ENCODE measurements at places on chromosomes 1 and 21.

DNA sequence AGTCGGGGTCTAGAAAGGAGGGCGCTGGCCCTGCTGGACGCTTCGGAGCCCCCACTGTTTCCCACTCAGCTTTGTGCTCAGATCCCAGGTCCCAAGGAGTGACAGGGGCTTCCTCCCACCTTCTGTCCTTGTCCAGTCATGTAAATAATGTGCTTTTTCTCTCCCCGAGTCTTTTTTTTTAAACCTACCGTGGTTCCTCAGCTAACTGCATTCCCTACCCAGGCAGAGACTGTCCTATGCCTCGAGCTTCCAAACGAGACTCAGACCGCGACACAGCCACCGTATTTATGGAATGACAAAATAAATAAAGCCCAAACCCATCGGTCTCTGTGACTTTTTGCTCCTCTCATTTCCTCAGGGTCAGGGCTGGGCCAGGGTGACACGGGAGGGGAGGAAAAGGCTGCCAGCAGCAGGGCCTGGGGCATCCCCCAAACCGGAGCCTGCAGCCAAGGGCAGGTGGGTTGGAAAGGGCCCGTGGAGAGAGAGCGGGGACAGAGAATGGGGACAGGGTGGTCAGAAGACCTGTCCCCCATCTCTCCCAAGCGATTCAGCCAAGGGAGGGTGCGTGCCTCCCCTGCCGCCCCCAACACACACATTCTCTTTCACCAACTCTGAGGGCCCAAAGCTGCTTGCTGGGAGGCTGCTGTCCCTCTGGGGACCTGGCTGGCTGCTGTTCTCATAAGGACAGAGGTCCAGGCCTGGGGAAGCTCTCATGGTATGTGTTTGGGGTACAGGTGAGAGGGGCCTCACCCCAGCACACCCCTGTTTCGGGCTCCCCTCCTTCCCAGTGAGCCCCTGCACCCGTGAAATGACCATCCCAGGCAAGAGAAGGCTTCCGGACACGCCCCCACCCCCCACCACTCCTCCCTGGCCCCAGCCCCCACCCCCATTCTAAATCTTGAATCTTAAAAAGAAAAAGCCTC lies 55.4 kb downstream of the KCNAB2 start:
- DNase-seq: no peak

- no peak for DNase-seq
These were observed 7.2 kb downstream of the C1orf116 start for GRCh38 chr1:207025146-207025880.

GRCh38 chr1:92485381-92486250 lies 1.1 kb downstream of the GFI1 start:
- DNase-seq: peak; percentile 78

DNA sequence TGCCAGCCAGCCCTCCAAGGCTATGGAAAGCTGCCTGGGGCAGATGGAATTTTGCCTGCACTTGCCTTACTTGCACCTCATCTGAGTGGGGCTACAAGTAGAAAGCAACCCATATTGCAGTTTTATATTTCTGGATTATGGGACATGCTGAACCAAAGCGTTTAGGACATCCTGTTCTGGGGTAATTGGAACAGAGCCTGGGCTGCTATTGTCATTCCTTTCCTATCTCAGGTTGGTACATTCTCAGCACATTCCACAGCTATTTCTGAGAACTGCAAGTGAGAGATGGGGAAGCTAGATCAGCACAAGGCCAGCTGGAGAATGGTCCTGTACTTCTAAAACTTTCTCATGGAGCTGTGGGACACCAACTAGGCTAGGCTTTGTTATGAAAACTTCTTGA lies 713.8 kb downstream of the KCNT2 start:
- no peak for DNase-seq

- DNase-seq: no peak
These were observed 1.4 kb downstream of the PRCC start for GRCh38 chr1:156768610-156769295.

GRCh38 chr1:40742363-40743061 lies 41.1 kb upstream of the KCNQ4 start:
- DNase-seq: no peak

DNA sequence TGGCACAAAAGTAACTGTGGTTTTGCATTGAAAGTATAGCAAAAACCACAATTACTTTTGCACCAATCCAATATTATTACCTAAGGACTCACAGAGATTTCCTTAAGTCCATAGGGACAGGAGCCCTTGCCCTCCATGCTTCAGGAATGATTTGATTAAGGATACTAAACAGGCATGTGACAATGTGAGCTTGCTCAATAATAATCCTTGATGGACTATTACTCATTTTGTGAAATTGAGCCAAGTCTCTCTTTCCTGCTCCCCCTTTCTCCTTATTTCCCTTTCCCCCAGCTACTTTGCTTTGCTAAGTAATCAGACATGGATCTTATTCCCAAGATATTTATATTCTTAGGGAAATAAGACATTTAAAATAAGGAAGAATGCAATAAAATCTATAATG lies 21.6 kb upstream of the RGL1 start:
- DNase-seq: no peak

DNA sequence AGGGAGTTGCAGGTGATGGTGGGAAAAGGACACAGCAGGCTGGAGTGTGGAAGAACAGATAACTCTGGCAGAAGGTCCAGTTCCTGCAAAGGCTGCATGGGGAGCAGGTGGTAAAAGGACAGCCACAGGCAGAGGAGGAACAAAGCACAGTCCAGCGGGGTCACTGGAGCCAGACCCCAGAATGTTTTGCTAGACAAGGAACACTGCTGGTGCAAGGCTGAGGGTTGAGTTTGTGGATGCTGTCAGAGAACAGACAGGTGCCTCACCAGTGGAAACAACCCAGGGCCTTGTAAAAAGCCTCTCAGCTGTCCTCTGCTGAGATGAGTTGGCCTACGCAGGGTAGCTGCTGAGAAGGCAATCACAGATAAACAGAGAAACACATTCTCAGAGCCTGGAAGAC lies 101.7 kb downstream of the SSBP3 start:
- no peak for DNase-seq

- no peak for DNase-seq
These were observed 57.5 kb upstream of the ETV3 start for GRCh38 chr1:157195521-157196244.

DNA sequence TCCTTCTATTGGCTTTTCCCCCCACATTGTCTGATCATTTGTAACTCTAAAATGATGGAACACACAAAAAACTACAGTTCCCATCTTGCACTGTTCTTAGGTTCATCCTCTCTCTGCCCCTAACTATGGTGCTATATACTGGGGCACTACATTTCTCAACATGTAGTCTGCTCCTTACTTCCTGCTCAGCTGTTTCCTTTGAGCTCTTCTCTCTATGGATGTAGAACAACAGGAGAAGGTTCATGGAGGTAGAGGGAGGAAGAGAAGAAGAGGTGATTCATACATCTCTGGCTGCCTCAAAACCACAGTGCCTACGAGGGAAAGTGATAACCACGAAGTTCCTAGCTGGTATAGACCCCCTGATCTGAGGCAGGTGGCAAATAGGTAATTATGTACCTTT lies 7.0 kb upstream of the C1orf146 start:
- DNase-seq: no peak

DNA sequence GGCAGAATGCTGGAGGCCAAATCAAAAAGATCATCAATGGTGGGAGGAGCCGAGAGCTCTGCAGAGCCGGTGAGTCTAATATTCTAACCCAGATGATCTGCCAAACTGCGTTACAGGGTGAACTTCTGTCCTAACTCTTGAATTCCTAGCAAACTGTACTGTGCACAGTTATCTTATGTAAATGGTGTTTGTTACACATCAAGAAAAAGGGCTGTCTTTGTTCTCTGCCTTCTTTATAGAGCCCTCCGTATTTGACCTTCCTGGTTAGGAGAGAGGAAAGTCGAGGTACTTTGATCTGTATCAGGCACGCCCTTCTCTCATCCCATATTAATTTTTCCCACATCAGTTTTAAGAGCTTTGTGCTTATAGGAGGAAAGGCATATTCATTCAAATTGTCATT lies 37.6 kb downstream of the MT1HL1 start:
- no peak for DNase-seq

DNA sequence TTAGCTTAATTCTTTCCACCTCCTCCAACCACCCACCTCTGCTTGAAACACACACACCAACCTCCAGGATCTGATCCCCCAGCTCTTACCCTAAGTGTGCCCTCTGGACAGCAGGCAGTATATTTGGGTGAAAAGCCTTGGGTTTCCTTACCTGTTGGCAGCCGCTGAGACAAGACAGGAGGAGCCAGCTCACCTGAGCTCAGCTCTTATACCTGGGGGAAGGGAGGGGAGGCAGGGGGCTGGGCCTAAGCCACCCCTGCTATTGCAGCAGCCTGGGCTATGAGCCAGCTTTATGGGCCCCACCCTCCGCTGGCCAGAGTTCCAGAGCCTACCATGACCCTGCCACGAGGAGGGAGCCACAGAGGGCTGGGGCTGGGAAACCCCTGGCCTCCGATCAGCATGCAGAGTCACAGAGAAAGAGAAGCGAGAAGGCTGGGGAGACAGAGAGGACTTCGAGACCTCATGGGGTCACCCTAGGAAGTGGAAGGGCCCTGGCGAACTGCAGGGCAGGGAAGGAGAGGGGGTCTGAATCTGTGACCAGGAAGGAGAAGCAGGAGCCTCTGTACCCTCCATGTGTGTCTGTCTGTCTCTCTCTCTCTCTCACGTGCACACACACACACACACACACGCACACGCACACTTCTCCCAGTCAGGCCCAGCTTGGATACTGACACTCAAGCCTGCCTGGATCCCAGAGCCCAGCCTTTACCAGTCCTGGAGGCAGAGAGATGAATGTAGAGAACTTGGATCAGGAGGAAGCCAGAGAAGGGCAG lies at the start of gene S100A14:
Gene S100A14, minus strand, starts transcription at position 182 of the 773 bp plus-strand sequence. CDS start 467 bp downstream, outside the sequence.
- no peak for DNase-seq

DNA sequence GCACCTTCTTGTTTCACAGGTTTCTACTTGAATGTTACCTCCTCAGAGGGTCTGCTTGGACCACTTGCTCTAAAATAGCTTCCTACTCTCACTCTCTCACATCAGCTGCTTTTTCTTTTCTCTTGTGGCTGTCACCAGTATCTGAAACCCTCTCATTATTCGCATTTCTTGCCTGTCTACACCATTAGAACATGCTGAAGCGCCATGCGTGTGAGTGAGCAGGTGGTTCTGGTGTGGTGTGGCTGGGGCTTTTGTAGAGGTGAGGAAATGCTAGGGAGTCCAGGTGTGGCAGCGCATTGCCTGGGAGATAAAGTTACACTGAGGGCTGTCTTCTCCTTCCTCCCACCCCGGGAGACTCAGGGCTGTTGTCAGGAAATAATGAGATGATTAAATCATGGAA lies 4.1 kb downstream of the ZNF362 start:
- DNase-seq: no peak

GRCh38 chr1:202189001-202189790 lies 4.4 kb upstream of the LGR6 start:
- DNase-seq: peak; percentile 67

- DNase-seq: peak; percentile 42
These were observed 20.1 kb upstream of the S100A10 start for GRCh38 chr1:152013664-152014237.

DNA sequence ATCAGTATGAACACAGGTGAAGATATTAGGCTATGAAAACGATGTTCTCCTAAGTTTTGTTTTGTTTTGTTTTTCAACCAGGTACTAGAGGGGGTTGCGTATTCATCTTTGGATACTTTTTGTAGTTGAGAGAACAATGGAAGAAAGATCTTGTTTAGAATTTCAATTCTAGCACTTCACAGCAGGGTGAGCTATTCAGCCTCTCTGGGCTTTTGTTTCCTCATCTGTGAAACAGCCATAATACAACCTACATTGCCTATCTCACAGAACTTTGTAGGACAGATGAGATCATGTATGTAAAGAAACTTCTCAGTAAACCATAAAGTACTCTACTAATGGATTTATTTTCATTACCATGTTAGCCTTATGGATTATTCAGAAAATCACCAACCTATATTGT lies 199.5 kb downstream of the GPATCH2 start:
- DNase-seq: no peak

- DNase-seq: no peak
These were observed 108.3 kb downstream of the TNR start for GRCh38 chr1:175635092-175635491.
